ENCODE measurements at places on chromosomes 5 and 9.

DNA sequence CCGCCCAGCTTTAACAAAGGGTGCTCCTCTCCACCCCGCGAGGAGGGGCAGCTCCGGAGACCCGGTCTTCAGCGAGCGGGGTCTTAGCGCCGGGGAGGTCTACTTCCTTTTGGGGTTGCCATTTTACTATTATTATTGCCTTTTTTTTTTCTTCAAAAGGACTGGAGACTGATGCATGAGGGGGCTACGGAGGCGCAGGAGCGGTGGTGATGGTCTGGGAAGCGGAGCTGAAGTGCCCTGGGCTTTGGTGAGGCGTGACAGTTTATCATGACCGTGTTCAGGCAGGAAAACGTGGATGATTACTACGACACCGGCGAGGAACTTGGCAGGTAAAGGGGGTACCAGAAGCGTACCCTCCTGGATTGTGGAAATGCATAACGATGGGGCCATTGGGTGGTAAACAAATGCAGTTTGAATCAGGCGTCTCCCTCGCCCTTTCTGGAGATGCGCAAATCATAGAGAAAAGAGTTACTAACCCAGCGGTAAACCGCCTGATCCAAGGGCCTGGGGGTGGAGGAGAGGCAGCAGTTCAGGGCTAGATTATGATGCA, 1.2 kb downstream of the DAPK1 start:
- DNase-seq = no peak

DNA sequence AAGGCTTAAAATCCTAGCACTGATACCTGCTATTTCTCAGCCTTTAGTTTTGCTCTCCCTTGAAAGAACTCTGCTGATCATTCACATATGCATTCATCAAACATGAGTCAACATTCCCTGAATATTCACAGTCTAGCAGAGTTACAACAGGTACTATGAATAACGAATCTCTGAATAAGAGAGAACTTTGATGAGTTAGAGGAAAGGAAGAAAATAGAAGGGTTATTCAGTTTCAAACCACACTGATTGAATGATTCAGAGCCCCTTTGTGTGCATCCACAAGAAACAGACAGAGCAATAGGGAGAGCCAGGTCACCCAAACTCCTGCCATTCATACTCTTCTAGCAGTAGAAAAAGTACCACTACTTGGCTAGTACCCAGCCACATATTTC, 36.0 kb downstream of the FOXD1 start:
- no peak for DNase-seq

- DNase-seq = no peak
Observed at GRCh38 chr5:171673840-171674239, 111.8 kb upstream of the SMIM23 start.

DNA sequence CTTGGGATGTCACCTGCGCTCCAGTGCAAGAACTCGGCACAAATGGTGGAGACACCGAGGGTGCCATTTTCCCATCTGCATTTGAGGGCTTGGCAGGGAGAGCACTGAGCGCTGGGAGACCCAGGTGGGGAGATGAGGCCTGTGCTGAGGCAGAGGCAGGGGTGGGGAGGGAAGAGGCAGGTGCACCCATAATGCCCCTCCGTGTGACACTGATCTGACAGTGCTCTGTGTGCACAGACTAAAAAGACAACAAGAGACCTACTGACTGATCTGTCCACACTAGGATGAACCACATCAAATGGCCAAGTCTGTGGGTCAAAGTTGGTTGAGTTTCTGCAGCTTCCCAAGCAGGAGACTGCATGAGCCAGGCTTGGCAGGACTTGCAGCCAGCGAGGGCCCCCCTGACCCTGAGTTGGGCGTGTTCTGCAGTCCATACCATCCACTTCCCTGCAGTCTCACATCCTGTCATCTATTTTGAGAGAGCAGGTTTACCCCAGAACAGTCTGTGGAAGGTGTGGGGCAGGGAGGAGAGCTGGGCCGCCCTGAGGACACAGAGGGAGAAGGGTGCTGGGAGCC, 41.9 kb downstream of the NEK6 start:
- no peak for DNase-seq

- peak; percentile 48 for DNase-seq
Observed at GRCh38 chr5:14413331-14413750, 168.3 kb upstream of the OTULINL start.

DNA sequence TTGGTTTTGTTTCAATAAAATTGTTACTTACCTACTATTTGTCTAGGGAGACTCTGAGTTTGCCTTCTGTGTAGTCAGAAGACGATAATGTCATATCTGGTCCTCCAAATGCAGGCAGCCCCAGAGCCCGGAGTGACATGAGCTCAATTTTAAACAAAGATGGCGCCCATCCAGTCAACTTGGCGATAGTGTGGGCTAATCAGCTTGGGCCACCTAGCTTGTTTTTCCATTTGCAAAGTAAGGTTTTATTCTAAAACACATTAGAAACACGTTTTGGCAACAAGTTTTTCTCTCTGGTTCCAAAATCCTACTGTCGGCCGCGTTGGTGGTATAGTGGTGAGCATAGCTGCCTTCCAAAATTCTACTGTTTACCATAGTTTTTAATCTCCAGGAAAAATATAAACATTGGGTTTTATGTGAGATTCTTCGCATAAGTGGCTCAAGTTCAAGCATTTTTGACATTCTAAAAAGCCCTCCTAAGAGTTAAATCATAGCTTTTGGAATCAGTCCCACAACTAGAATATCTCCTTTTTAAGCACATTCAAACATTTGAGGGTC, 13.2 kb downstream of the TSC1 start:
- DNase-seq = no peak

DNA sequence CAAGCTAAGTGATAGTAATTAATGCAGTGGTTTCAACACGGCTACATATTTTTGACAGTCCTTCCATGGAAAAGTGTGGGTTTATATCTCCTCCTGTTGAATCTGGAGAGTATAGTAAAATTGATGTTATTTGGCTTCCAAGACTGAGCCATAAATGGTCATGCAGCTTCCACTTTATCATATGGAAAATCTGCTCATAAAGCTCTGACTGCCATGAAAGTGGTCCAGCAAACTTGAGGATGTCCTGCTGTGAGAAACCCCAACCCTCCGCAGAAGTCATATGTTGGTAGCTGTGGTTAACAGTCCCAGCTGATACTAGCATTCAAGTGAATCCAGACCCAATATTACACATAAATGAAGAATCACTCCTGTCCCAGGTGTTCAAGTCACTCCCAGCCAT, 378.3 kb downstream of the KCTD16 start:
- DNase-seq = no peak

GRCh38 chr9:121666294-121666693, 14.9 kb downstream of the DAB2IP start:
- no peak for DNase-seq

GRCh38 chr9:35599763-35600604, 5.1 kb upstream of the TESK1 start:
- no peak for DNase-seq

- no peak for DNase-seq
Observed at GRCh38 chr5:2193142-2193541, 310.4 kb upstream of the IRX4 start.

DNA sequence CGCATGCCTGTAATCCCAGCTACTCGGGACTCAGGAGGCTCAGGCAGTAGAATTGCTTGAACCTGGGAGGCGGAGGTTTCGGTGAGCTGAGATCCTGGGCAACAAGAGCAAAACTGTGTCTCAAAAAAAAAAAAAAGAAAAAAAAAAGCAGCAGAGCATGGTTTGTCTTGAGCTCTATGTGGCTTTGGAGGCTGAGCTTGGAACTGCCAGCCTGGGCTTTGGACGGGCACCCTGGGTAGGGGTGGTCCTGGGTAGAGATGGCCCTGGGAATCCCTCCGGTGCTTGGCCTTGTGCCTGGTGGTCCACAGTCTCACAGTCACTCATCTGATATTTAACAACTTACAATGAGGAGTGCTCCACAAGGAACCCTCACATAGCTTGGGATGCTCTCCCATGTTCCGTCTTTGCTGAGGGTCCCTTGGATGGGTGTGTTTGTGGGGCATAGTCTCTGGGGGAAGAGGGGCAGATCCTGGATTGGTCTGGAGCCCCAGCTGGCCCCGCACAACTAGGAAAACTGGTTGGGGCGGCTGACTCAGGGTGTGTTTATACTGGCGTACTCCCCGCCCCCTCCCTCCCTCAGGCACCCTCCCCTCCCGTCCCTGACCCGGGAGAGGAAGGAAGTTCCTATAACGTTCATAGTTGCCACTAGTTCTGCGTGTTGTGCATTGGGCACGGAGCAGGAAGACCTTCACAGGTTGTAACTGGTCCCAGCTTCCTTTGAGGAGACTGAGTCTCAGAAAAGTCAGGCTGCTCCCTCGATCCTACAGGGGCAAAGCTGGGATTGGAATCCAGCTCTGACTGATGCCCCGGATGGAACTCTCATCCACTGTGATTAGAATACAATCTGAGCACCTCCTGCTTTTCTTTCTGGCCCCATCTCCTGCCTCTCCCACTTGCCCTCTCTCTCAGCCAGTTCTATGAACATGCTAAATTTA, 11.2 kb downstream of the IER5L start:
- no peak for DNase-seq

DNA sequence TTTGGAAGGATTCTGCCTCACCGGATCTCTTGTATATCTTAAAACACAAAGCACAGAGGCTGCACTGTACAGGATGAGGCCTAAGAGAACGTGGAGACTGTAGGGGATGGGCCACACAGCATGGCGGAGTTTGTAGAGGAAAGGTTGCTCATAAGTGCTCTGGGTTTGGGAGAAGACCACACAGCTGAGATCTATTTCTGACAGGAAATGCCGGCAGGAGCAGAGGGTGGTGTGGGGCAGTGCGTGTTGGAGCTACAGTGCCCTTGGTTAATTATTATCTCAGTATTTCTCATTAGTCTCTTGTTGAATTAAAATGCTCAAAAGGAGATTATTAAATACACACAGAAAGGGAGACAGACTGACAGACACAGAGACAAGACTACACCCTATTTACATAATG, 9.6 kb downstream of the PALM2AKAP2 start:
- no peak for DNase-seq

GRCh38 chr5:58317808-58318207, 142.1 kb downstream of the PLK2 start:
- DNase-seq = no peak

DNA sequence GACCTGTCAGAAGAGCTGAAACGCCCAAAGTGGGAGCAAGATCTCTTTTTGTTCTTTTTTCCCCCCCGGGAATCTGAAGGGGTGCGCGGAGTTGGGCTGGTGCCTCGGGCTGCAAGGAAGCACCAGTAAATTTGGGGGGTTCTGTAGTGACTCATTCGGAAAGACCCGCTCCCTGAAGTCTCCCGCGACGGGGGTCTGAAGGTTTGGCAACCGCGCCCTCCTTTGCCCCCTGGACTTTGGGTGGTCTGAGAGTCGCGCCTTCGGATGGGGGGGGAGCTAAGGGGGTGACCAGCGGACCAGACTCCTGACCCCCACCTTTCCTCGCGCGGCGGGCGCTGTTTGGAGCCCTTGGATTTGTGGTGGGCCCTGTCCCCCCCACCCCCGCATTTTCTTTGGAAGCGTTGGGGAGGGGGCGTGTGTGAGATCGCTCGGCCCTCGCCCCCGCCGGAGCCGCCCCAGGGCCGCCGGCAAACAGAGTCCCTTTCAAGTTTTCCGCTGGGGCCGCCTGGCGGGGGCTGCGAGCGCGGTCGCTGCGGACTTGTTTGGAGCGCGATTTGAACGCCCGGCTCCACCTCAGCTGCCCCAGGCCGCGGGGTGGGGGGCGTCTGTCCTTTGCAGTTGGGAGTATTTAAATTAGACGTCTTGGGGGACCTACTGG, 2.0 kb downstream of the CXXC5 start:
- no peak for DNase-seq

DNA sequence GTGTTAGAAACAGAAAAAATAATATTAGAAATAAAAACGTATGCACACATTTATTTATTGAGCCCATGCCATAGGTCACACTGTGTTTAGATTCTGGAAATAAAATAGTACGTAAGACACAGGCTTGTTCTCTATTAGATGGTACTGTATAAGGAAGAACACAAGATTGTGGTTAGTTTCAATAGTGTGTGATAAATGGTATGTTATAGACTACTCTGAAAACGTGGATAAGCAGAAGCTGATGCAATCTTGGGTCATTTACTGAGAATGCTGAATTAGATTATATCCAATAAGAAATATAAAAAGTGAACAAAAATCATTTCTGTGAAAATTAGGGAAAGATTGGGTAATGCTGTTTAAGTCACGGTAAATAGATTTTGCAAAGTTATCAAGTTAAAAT, 1456.4 kb upstream of the ACO1 start:
- DNase-seq = no peak
